ENCODE measurements at places on chromosomes 7 and 10. TPM values are rescaled to one million over a fixed set of nuclear protein-coding genes. Genes with fewer than 3 reads are reported as not detected.

Gene NPFFR1
- under 0.01 TPM for total RNA-seq

Gene STAMBPL1
- total RNA-seq = 18.9 TPM

Gene COBL
- total RNA-seq = 0.49 TPM

Gene HDAC9
- total RNA-seq = 10.3 TPM

Gene GIMAP8
- not detected for total RNA-seq

Gene CFAP69
- 1.6 TPM for total RNA-seq

Gene PPP1R3C
- total RNA-seq = 8.2 TPM

Gene CNNM1
- 0.16 TPM for total RNA-seq

Gene ZNF727
- total RNA-seq = not detected

Gene CEP41
- total RNA-seq = 13.4 TPM

Gene POLL
- total RNA-seq = 33.8 TPM

Gene GPR85
- total RNA-seq = 0.63 TPM

Gene TMEM130
- 1.0 TPM for total RNA-seq

All from mesangial cell (primary cell).